T47D (cell line): ENCODE measurements at places on chromosomes 7 and 10.
A peak's percentile ranks its signal among the peaks of the same experiment; 100 is the strongest.

- DNase-seq, result no peak
These were observed 541 bp downstream of the ELMO1 start for GRCh38 chr7:37448011-37448635.

DNA sequence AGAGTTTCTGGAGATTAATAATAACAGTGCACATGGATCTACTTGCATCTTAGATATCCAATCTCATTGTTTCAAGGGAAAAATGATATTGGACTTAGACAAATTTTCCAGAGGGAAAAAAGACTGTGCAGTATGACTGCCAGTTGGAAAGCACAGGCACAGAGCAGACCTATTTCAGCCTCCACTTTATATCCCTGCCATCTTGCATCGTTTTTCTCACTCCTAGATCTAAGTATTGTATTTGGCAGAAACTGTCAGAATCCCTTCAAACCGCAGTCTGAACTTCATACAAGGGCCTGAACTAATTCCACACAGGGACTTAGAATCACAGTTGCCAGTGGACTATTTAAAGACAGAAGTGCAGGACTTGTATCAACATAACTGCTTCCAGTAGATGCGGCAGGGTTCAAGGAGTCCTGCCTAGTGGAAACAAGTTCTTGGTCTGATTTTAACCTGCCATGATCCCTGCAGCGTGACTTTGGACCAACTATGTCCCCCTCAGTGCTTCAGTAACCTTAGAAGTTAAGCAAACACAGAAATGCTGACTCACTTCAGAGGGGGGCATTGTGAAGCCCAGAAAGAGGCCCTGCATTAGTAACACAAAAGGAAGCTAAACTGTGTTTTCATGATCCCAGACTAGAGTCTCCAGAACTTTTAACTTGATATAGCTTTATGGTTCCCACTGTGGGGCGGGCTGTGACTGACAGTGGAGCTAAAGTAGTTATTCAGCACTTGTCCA, 95.7 kb upstream of the PALS2 start:
- no peak for DNase-seq

GRCh38 chr7:20172736-20173334, 44.3 kb downstream of the MACC1 start:
- DNase-seq, result peak; percentile 75

DNA sequence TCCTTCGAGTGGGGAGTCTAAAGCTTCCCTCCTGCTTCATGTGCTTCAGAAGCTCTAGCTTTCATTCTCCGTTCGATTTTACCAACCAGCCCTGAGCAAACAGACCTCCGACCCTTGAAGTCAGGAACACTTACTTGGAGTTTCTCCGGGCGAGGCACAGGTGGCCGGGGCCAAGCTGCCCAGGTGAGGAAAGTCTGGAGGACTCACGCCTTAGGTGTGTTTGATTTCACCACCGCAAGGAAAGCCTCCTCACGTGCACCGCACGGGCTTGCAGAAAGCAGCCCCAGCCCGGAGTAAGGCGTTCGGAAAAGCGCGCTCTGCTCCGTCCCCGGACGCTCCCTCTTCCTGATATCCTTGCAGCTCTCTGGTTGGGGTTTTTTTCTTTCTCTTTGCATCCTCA, 30.1 kb upstream of the CNPY1 start:
- peak; percentile 21 for DNase-seq

GRCh38 chr10:79391231-79392019, 44.2 kb downstream of the PPIF start:
- no peak for DNase-seq

- no peak for DNase-seq
These were observed 6.9 kb upstream of the LRMDA start for GRCh38 chr10:75424571-75424970.

DNA sequence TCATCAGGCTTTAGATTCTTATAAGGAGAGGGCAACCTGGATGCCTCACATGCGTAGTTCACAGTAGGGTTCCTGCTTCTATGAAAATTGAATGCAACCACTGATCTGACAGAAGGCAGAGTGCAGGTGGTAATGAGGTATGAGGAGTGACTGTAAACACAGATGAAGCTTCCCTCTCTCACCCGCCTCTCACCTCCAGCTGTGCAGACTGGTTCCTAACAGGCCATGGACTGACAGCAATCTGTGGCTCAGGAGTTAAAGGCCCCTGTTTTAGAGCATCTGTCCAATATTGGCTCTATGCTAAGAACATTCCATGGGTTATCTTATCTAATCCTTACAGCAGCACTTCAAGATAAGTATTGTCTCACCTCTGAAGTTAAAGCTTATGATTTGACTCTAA, 213.5 kb upstream of the NRP1 start:
- no peak for DNase-seq

DNA sequence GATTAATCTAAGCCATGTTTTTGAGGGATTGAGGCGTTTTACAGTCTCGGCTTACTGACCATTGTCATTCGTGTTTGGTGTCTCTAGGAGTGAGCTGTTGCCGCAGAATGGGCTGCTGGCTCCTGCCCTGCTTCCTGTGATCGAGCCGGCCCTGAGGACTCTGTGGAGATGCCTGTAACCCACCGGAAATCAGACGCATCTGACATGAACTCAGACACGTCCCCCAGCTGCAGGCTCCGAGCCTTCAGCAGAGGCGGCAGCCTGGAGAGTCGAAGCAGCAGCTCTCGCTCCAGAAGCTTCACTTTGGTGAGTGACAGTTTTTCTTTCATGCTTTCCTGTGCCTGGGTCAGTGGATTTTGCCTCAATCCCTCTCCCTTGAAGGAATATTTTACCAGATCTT, 28.8 kb downstream of the PROSER2 start:
- no peak for DNase-seq

GRCh38 chr7:101964680-101965452, 147.4 kb downstream of the CUX1 start:
- DNase-seq, result no peak

DNA sequence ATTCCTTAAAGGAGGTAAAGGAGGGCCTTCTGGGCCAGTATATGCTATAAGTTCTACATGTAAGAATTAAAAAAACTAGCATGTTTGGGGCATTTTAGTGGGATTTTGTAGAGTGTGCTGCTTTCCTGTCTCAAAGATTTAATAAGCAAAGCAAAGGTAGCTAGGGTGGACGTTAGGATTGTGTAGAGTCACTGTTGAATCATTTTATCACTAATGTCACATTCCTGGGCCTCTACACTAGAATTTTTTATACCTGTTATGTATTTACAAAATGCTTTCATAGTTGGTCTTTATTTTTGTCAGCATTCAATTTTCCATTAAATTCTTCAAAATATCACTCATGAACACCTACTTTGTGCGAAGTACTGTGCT, 139.4 kb upstream of the PHYHIPL start:
- no peak for DNase-seq

GRCh38 chr7:26216049-26216448, 14.5 kb downstream of the CBX3 start:
- DNase-seq, result no peak

DNA sequence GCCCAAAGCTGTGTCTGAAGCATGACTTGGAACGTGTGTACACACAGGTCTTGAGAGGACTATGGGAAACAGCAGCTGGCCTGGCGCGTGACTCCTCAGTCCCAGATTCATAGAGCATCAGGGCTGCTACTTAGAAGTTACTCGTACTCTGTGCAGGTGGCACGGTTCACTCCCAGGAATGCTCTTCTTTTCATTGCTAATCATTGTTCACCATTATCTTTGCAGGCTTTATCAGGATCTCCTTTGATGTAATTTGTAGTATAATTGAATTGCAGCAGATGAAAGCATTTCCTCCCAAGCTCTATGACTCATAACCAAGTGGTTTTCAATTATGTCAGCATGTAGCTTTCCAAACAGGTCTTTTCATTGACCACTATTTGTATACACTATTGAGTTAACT, 938.9 kb downstream of the NRG3 start:
- DNase-seq, result no peak

GRCh38 chr10:104766341-104766740, 125.3 kb downstream of the SORCS3 start:
- DNase-seq, result no peak

- no peak for DNase-seq
These were observed 32.5 kb downstream of the C10orf71 start for GRCh38 chr10:49331431-49331830.

DNA sequence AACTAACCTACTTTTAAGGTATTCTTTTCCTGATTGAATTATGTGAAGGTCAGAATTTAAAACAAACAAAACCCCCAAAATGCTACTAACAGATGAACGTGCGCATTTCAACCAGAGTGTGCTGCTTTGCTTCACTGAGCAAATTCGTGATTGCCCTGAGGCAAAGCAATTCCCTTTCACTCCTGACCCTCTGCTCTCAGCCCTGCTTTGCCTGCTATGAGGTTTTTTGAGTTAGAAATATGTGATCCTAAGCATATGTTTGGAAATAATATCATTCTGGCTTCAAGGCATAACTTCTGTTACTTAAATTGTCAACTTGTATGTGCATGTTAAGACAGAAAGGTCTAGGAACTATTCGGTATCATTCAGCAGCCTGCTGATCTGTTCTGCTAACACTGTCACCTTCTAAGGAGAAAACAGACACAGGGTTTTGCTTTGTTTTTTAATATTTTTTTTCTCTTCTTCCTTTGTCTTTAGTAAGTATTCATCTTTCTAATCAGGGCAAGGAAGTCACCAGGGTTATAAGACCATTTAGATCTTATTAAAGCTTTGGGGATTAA, 124.2 kb downstream of the GNAT3 start:
- no peak for DNase-seq

DNA sequence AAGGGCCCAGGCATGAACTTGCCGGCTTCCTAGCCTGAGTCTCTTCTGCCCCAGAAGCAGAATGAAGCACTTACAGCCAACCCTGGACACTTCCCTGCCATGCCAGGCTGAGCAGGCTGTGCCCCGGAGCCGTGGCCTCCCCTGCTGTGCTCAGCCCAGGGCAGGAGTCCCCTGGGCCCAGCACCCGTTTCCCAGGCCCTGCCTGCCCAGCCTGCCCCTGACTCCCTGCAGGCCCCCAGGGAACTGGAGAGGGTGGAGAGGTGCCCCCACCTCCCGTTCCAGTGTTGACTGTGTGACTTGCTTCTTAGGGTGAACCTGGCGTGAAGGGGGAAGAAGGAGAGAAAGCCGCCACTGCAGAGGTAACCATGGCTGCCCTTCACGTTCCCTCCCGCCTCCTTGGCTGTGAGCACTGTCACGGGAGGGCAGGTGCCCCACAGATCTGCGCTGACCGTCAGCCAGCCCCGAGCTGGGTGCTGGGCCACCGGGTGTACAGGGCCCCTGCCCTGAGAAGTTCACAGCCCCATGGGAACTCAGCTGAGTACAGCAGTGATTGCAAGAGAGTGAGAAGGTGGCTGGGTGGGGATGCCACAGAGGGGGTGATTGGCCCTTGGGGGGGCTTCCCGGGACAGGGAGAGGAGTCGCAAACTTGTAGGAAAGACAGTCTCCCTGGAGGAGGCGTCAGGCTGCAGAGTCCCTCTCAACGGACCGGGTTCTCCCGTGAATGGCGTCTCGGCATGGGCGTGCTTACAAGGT, 75.9 kb downstream of the MYL10 start:
- no peak for DNase-seq

DNA sequence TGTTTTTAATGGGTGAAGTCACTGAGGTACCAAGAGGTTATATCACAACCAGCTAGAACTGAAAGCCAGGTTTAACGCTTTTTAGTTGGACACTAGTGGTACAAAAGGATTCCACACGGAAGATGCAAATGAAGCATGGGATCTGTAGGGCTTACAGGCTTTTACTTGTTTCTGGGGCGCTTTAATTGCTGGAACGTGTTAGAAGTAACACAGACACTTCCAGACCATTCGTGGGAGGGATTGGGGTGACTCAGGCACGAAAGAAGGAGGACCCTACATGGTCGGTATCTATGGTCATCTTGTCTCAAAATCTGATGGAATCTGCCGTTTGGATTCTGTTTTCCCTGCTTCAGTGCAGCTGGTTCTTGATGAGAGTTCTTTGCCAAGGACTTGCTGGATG, 1.0 kb downstream of the YKT6 start:
- no peak for DNase-seq
